ENCODE measurements at places on chromosomes 16 and 17.

GRCh38 chr16:78297066-78297666 lies 197.7 kb downstream of the WWOX start:
- no peak for DNase-seq

- DNase-seq = no peak
Observed at GRCh38 chr17:29573558-29573869, 5.0 kb downstream of the TP53I13 start.

DNA sequence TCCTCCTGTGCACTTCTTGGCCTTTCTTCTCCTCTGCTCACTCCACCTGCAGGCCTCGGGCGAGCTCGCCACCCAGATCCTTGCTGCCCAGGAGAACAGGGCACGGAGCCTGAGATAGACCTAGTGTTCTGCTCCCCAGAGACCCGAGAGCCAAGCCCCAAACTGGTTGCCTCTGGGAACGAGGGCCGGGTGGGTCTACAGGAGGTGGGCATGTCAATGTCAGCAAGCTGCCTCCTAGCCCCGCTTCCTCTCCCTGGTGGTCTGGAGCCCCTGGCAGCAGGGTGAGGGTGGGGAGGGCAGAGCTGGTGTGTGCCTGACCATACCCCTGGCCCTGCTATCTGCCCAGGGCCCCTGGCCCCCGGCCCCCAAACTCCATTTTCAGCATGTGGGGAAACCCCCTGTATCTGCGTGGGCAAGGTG lies 841 bp upstream of the NDRG4 start:
- DNase-seq = no peak

- no peak for DNase-seq
Observed at GRCh38 chr16:53768167-53768566, 64.2 kb downstream of the FTO start.

GRCh38 chr17:48915459-48916282 lies 7.5 kb downstream of the UBE2Z start:
- peak; percentile 45 for DNase-seq

DNA sequence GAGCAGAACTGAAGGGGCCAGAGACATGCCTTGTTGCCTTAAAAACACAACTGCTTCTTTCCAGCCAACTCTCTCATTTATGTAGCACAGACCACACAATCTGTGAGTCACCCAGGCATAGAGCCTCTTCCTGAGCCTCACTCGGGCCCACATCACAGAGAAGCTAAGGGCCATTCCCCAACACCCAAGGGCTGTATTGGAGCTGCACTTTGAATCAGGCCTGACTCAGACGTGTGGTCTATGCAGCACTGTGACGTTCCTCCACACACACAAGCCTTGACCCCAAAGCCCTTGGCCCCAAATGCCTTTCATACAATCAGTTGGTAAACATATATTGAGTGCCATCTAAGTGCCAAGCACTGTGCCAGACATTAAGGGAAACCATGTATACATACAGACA lies 308.9 kb upstream of the DYNLRB2 start:
- DNase-seq = peak; percentile 7

DNA sequence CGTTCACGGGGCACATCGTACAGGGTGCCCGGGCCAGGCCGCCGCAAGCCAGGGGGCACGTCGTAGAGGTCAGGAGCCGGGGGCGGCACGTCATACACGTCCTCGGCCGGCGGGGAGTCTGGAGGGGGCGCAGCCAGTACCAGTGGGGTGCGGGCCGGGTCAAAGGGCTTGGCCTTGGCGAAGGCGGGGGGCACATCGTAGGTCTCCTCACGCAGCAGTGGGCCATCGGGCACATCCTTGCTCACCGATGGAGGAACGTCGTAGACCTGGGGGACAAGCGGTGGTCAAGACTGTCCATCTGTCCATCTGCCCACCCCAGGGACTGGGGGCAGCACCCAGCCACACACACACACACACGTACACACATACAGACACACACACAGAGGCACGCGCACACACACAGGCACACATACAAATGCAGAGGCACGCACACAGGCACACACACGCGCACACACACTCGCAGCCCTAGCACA lies 15.7 kb downstream of the BCAR1 start:
- DNase-seq = no peak

DNA sequence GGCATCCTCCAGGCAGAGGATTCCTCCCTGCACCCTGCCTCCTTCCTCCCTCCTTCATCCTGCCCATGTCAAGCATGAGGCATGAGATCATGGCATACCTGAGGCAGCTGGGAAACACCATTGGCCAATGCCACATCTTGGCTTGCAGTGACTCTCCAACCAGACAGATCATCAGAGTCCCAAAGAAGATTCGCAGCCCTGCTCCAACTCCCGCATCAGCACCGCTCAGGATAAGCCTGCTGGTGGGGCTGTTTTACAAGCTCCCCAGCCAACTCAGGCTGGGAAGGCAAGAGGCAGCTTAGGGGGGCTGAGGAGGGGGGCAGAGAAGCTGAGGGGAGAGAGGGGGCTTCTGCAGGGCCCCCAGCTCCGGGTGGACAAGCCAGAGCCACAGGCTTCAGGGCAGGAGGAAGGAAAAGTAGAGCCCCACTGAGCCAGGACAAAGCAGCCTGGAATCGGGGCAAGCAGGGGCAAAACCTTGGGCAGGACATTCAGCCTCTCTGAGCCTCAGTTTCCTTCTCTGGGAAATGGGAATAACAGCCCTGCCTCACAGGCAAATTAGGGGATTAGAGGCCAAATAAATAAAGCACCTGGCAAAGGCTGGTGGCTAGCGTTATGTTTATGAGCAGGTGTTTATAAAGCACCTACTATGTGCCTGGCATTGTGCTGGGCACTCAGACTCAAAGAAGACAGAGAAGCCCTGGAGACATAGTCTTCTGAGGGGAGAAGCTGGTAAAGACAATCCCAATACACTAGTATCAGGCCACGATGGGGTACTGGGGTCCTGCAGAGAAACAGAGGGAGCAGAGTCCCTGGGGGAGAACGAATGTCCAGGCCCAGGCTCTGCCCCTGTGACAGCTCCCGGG lies 88.1 kb downstream of the GOSR1 start:
- no peak for DNase-seq

GRCh38 chr16:73177729-73178295 lies 129.9 kb upstream of the ZFHX3 start:
- no peak for DNase-seq
